ENCODE measurements at places on chromosomes 6 and 20. TPM values are rescaled to one million over a fixed set of nuclear protein-coding genes. Genes with fewer than 3 reads are reported as not detected.

The HCK gene
- 25.2 TPM for total RNA-seq

The PCK1 gene
- 0.19 TPM for total RNA-seq

DNA sequence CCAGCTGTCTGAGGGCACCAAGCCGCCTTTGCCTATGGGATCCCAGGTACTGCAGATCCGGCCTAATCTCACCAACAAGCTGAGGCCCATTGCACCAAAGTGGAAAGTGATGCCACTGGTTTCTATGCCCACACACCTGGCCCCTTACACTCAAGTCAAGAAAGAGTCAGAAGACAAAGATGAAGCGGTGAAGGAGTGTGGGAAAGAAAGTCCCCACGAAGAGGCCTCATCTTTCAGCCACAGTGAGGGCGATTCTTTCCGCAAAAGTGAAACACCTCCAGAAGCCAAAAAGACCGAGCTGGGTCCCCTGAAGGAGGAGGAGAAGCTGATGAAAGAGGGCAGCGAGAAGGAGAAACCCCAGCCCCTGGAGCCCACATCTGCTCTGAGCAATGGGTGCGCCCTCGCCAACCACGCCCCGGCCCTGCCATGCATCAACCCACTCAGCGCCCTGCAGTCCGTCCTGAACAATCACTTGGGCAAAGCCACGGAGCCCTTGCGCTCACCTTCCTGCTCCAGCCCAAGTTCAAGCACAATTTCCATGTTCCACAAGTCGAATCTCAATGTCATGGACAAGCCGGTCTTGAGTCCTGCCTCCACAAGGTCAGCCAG lies 283.0 kb downstream of the TSHZ2 start:
- H3K27me3 ChIP-seq: no peaks in the 10 kb centered on the region
- H3K4me1 ChIP-seq: no peaks in the 10 kb centered on the region
- no peaks in the 10 kb centered on the region for H3K36me3 ChIP-seq
- H3K27ac ChIP-seq: no peak overlapping the region
- H3K4me3 ChIP-seq: no peak overlapping the region

The NKX2-4 gene
- not detected for total RNA-seq

GRCh38 chr6:79909517-79909916 lies 37.8 kb downstream of the ELOVL4 start:
- H3K4me3 ChIP-seq: no peak overlapping the region
- DNase-seq: no peak
- peaks cover 6% of the 10 kb centered on the region for H3K4me1 ChIP-seq

GRCh38 chr6:19851241-19852089 lies 14.3 kb downstream of the ID4 start:
- H3K27ac ChIP-seq: no peak overlapping the region
- DNase-seq: no peak
- H3K4me1 ChIP-seq: no peaks in the 10 kb centered on the region
- H3K4me3 ChIP-seq: no peak overlapping the region
- no peaks in the 10 kb centered on the region for H3K27me3 ChIP-seq

The OR12D3 gene
- total RNA-seq: not detected

The DNAH8 gene
- total RNA-seq: 0.05 TPM

The CLPSL2 gene
- total RNA-seq: not detected

DNA sequence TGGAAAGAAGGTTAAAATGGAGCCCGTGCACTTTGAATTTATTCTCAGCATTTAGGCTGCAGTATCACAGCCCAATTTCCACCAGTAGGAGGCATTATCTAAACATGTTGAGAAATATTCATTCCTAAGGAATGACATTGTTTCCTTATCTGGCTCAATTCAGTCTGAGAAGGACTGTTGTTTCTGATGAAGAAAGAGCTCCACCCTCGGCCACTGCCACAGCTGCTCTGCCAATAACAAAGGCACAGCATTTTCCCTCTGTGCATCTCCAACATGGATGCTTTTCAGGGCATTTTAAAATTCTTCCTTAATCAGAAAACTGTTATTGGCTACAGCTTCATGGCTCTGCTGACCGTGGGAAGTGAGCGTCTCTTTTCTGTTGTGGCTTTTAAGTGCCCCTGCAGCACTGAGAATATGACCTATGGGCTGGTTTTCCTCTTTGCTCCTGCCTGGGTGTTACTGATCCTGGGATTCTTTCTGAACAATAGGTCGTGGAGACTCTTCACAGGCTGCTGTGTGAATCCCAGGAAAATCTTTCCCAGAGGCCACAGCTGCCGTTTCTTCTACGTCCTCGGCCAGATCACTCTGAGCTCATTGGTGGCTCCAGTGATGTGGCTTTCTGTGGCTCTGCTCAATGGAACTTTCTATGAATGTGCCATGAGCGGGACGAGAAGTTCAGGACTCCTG lies at the start of gene CALHM5:
CALHM5 (plus strand) TSS at position 216 of the 687 bp plus-strand sequence; CDS start at position 274, 58 bp downstream.
- no peak within 1 kb of the TSS for H3K4me3 ChIP-seq
- H3K27me3 ChIP-seq: no peaks in the 10 kb centered on the region
- no peaks in the 10 kb centered on the region for H3K36me3 ChIP-seq
- no peaks in the 10 kb centered on the region for H3K4me1 ChIP-seq

- H3K27me3 ChIP-seq: no peaks in the 10 kb centered on the region
- H3K36me3 ChIP-seq: no peaks in the 10 kb centered on the region
- no peak overlapping the region for H3K4me3 ChIP-seq
- DNase-seq: no peak
- H3K4me1 ChIP-seq: no peaks in the 10 kb centered on the region
- peak overlapping the region; percentile 31 for H3K27ac ChIP-seq
Measured at GRCh38 chr20:251354-251753, 6.2 kb upstream of the DEFB132 start.

- no peak overlapping the region for H3K4me3 ChIP-seq
- no peak overlapping the region for H3K27ac ChIP-seq
- no peaks in the 10 kb centered on the region for H3K27me3 ChIP-seq
- DNase-seq: no peak
Measured at GRCh38 chr20:62836967-62837490, 20.2 kb downstream of the COL9A3 start.

DNA sequence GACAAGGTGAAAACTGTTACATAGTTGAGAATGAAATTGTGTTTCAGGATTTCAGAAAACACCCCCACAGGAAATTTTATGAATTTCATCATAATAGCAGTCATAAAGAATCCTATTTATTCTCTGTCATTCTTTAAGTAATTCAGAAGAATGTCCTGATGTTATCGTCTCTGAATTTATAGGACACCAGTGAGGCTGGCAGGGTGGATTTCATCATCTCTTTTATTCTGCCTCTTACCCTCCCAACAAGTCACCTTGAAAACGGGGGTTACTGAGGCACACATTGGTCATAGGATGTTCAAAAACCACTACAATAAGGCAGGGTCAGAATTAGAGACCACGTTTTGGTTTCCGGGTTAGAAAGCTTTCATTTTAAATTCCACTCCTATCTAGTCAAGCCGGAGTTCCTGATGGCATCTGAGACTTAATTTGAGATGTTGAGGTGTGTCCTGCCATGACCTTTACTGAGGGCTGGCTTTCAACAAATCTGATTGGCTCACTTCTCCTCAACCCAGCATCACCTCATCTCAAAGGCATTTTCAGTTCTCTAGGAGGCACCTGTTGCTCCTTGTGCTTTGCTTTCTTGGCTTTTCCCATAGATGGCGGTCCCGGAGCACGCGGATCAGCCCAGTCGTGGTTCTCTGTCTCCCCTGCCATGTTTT lies 230.6 kb upstream of the SUPT3H start:
- no peak overlapping the region for H3K27ac ChIP-seq
- DNase-seq: no peak
- H3K27me3 ChIP-seq: no peaks in the 10 kb centered on the region
- H3K4me3 ChIP-seq: no peak overlapping the region
- no peaks in the 10 kb centered on the region for H3K36me3 ChIP-seq

GRCh38 chr20:57156011-57156729 lies 110.3 kb downstream of the BMP7 start:
- H3K36me3 ChIP-seq: no peaks in the 10 kb centered on the region
- H3K4me3 ChIP-seq: no peak overlapping the region
- no peak for DNase-seq

The LY6G5C gene
- total RNA-seq: 0.90 TPM

DNA sequence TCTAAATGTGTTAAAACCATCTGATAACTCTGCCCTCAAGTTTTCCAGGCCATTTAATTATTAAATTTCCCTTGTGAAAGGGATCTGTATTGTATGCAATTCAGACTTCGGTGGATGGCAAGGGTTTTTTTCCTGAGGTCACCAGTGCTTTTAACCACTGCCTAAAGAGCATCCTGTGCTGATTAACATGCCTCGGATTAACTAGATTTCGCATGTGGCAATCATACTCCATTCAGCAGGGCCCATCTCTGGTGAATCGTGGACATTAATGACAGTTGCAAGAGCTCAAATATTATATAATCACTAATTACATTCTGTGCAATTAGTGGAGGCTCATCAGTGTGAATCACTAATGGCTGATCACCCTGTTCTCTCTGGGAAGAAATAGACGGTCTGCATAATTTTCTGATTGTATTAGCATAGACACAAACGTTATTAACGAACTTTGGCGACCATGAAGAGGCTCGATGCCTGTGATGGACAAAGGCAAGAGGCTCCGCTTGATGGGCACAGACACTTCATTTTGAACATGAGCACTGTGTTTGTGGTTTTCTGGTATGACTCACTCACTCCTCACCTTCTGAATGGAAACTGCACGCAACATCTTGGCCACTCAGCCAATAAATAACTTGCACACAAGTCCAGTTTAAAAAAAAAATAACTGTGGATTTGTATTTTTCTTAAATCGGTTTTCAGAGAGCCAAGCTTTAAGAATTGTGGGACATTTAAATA lies 31.4 kb downstream of the LINC00237 start:
- no peaks in the 10 kb centered on the region for H3K4me1 ChIP-seq
- no peak for DNase-seq
- H3K27ac ChIP-seq: no peak overlapping the region
- H3K36me3 ChIP-seq: no peaks in the 10 kb centered on the region
- no peaks in the 10 kb centered on the region for H3K27me3 ChIP-seq
- no peak overlapping the region for H3K4me3 ChIP-seq

The NRSN1 gene
- 0.05 TPM for total RNA-seq

DNA sequence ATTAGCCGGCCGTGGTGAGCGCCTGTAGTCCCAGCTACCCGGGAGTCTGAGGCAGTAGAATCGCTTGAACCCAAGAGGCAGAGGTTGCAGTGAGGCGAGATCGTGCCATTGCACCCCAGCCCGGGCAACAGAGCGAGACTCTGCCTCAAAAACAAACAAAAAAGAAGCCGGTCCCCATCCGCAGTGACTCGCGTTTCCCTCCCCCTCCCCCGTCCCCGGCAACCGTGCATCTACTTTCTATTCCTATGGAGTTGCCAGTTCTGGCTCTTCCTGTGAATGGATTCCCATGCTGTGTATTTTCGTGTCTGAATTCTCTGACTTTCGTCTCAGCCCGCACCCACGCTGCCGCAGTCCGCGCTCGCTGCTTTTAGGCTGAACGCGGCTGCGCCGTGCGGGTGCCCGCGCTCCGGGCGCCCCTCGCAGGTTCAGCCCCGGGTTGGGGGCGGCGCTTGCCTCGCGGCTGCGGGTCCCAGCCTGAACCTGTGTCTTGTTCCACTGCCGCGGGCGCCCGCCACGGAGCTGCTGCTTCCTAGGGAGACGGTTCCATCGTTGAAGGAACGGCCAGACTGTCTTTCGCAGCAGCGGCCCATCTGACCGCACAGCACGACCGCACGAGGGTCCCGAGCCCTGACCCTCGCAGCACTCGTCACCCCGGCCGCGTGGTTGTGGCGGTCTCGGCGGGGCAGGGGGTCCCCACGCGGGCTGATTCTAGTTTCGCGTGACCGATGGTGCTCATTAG lies 1.1 kb upstream of the MRGBP start:
- H3K27ac ChIP-seq: peak overlapping the region; percentile 94
- H3K4me1 ChIP-seq: peaks cover 12% of the 10 kb centered on the region
- peak overlapping the region; percentile 86 for H3K4me3 ChIP-seq
- peak; percentile 89 for DNase-seq
- peaks cover 19% of the 10 kb centered on the region for H3K36me3 ChIP-seq

The SLC16A10 gene
- 20.0 TPM for total RNA-seq

The DDO gene
- total RNA-seq: 0.14 TPM

DNA sequence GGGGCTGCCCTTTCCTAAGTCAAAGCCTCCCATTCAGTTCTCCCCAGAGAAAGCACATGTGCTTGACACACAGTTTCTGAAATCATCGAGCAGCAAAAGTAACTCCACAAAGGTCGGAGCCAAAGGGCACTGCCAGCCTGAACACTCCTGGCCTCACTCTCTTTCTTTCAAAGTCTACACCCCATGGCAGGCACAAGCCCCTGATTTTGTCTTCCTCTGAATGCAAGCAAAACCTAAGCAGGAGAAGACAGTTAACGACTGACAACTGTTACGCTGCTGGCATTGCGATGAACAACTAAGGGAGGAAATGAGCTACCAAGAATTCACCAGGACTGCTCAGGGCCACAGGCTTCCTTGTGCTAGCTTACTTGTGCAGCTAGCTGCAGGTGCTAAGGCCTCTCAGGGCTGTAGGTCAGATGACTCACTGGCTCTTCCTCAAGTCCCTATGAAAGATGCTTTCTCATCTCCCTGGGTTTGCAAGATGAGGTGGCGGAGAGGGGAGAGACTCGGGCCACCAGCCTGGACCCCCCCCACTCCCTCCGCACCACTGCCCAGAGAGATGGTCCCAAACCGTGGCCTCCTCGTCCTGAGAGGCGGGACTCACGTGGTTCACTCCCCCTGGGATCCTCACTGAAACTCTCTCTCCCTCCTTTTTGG lies 208.2 kb downstream of the DLL1 start:
- DNase-seq: no peak
- H3K27ac ChIP-seq: no peak overlapping the region
- H3K36me3 ChIP-seq: no peaks in the 10 kb centered on the region

The NKAIN2 gene
- 2.4 TPM for total RNA-seq

The MAP3K4 gene
- total RNA-seq: 25.1 TPM

DNA sequence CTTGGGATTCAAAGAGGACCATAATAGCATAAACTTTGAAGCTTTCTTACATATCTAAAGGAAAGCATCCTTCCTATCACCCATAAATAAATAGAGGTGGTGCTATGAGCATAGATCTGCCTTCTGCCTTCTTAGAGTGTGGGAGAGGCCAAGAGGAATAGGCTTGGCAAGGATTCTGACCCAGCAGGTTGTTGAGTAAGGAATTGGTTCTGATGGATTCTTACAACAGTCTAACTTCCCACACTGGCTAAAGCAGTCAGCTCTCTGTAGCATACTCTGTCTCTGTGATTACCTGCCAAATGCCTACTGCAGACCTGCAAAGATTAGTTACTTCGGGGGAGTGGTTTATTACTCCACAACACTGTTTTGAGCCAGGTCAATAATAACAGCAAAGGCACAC lies 198.0 kb upstream of the RAB32 start:
- no peak overlapping the region for H3K27ac ChIP-seq
- no peaks in the 10 kb centered on the region for H3K27me3 ChIP-seq
- H3K4me1 ChIP-seq: no peaks in the 10 kb centered on the region
- no peak for DNase-seq
- no peaks in the 10 kb centered on the region for H3K36me3 ChIP-seq

The PRR18 gene
- 0.05 TPM for total RNA-seq

The RNF217 gene
- 3.4 TPM for total RNA-seq

GRCh38 chr6:20444786-20445271 lies 43.1 kb downstream of the E2F3 start:
- DNase-seq: no peak
- H3K27ac ChIP-seq: no peak overlapping the region
- no peaks in the 10 kb centered on the region for H3K27me3 ChIP-seq

Measured in thymus (tissue), 14 donors.